ENCODE measurements at places on chromosomes 2 and 18.

- no peaks in the 10 kb centered on the region for H3K27me3 ChIP-seq
- H3K27ac ChIP-seq: no peak overlapping the region
- H3K36me3 ChIP-seq: no peaks in the 10 kb centered on the region
- no peak for DNase-seq
Observed at GRCh38 chr18:44556296-44556695, 124.4 kb upstream of the SETBP1 start.

DNA sequence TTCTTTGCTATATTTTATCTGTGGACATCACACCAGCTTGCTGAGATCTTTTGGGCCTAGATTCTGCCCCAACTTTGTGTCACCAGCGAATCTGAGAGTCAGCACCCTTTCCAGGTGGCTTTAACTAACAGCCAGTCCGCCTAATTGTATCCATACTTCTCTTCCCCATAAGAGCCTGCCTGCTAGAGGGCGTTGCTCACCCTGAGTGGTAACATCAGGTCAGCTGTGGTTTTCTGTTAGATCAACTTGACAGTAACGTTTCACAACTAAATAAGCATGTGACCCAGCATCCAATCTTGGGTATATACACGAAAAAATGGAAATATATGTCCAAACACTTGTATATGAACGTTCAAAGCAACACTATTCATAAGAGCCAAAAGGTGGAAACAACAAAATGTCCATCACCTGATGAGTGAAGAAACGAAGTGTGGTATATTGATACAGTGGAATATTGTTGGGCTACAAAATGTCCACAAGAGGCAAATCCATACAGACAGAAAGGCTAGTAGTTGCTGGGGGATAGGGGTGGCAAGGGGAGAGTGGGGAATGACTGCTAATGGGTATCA, 24.9 kb downstream of the EFHD1 start:
- no peak overlapping the region for H3K27ac ChIP-seq
- no peak for DNase-seq
- no peaks in the 10 kb centered on the region for H3K27me3 ChIP-seq
- no peaks in the 10 kb centered on the region for H3K4me1 ChIP-seq

DNA sequence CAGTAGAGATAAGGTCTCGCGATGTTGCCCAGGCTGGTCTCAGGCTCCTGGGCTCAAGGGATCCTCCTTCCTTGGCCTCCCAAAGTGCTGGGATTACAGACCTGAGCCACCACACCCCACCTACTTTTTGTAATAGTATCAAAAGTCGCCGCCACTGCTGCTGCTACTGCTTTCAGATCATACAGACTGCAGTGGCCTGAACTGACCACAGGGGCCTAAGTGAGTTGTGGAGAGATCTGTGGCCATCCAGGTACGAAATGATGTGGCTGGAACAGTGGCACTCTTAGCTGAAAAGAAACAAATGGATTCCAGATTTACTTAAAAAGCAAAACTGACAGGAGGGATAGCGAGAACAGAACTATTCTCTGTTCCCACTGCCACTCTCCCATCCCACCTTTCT, 32.9 kb upstream of the POMC start:
- no peak overlapping the region for H3K27ac ChIP-seq
- no peak for DNase-seq
- no peak overlapping the region for H3K4me3 ChIP-seq
- peaks cover 16% of the 10 kb centered on the region for H3K4me1 ChIP-seq
- no peaks in the 10 kb centered on the region for H3K36me3 ChIP-seq

DNA sequence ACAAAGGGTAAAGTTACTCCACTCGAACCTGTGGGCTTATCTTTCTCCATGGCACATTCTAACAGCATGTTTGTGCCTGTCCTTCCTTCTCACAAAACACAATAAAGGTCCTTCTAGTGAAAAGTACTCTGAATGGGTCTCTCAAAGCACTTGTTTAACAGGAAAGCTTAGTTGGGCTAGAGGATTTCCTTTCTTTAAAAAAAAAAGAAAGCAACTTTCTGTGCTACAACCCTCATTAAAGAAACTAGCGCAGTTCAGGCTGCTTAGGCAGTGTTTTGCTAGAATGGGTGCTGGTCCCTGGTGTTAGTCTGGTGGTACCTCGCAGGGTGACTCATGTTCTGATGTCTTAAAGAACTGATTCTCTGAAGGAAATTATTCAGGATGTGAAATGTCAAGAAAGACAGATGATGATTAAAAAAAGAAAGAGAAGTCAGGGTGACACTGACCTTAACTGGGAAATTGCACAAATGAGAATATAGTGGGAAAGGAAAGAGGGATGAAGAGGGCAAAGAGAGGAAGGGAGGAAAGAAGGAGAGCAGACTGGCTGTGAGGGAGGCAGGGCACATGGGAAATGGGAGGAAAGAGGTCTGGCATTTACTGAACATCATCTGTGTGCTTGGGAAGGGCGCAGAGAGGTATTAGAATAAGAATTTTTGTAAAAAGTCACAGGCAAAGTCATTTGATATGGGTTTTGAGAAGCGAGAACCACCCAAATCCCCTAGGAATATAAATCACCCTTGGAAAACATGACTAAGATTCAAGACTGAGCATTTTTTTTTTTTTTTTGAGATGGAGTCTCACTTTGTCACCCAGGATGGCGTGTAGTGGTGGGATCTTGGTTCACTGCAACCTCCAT, 74.9 kb downstream of the ATP8B1 start:
- no peak for DNase-seq
- H3K27ac ChIP-seq: peak overlapping the region; percentile 21
- no peaks in the 10 kb centered on the region for H3K4me1 ChIP-seq
- H3K27me3 ChIP-seq: no peaks in the 10 kb centered on the region

- H3K4me3 ChIP-seq: no peak overlapping the region
- no peak for DNase-seq
- H3K36me3 ChIP-seq: no peaks in the 10 kb centered on the region
- no peak overlapping the region for H3K27ac ChIP-seq
- no peaks in the 10 kb centered on the region for H3K4me1 ChIP-seq
Observed at GRCh38 chr18:52850031-52850560, 510.1 kb downstream of the DCC start.

All from muscle of leg (tissue), 16 donors.